IMR-90 (cell line): ENCODE measurements at places on chromosomes 2 and 18. TPM values are rescaled to one million over a fixed set of nuclear protein-coding genes. Genes with fewer than 3 reads are reported as not detected.

DNA sequence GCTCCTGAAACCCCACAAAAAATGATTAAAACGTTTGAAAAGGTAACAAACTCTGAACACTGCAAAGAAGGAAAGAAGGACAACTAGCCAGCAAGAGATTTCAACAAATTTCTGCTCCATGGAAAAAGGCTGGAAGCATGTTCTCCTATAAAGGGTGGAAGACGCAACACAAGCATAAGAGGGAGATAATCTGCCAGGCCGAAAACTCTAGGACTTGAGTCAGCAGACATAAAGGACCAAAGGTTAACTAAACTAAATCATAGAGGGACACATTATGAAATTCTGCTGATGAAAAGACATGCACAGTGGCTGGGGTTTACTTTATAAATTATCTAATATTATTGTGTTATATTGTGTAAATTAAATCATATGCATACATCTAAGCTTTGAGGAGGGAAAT, 6.8 kb downstream of the NPHP1 start:
- no peak overlapping the region for H3K27ac ChIP-seq
- no peaks in the 10 kb centered on the region for H3K27me3 ChIP-seq
- no peaks in the 10 kb centered on the region for H3K4me1 ChIP-seq
- H3K4me3 ChIP-seq, result no peak overlapping the region
- H3K36me3 ChIP-seq, result no peaks in the 10 kb centered on the region
- no peak for DNase-seq

DNA sequence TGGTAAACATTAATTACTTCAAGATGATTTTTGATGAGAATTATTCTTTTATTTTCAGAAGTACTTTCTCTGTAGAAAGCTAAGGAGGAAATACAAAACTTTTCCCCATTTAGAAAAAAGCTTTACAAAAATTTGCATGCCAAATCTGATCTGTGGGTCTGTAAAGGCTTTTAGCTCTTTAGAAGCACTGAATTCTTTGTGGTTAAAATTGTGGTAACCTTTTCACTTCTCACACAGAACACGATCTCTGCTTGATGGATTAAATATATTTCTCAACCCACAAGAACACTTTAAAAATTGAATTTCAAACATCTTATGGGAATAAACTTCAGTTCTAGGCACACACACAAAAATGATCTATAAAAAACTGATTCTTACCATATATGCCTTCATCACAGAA, 63.7 kb downstream of the VIL1 start:
- no peaks in the 10 kb centered on the region for H3K27me3 ChIP-seq
- H3K4me1 ChIP-seq, result no peaks in the 10 kb centered on the region
- H3K36me3 ChIP-seq, result peaks cover 5% of the 10 kb centered on the region; the same call in 1 of the 2 replicates
- no peak overlapping the region for H3K27ac ChIP-seq

Gene CIB4
- not detected in 2 replicates for total RNA-seq

GRCh38 chr18:71505526-71505925, 1038.6 kb downstream of the CBLN2 start:
- H3K36me3 ChIP-seq, result no peaks in the 10 kb centered on the region
- no peaks in the 10 kb centered on the region for H3K4me1 ChIP-seq
- H3K4me3 ChIP-seq, result no peak overlapping the region
- no peaks in the 10 kb centered on the region for H3K27me3 ChIP-seq

- H3K27me3 ChIP-seq, result no peaks in the 10 kb centered on the region
- no peak overlapping the region for H3K27ac ChIP-seq
- no peak for DNase-seq
- no peaks in the 10 kb centered on the region for H3K36me3 ChIP-seq
- H3K4me3 ChIP-seq, result no peak overlapping the region
These were observed 226.7 kb downstream of the ERBB4 start for GRCh38 chr2:212311807-212312404.

GRCh38 chr2:202135091-202135874, 62.2 kb downstream of the KIAA2012 start:
- H3K4me3 ChIP-seq, result no peak overlapping the region
- H3K27ac ChIP-seq, result peak overlapping the region; percentile 42
- H3K4me1 ChIP-seq, result peaks cover 20% of the 10 kb centered on the region
- H3K36me3 ChIP-seq, result no peaks in the 10 kb centered on the region

Gene ASAP2
- total RNA-seq, result 19.7 and 26.9 TPM in 2 replicates

GRCh38 chr2:19288291-19288690, 70.1 kb downstream of the OSR1 start:
- H3K27me3 ChIP-seq, result no peaks in the 10 kb centered on the region
- no peaks in the 10 kb centered on the region for H3K36me3 ChIP-seq
- H3K4me3 ChIP-seq, result no peak overlapping the region
- DNase-seq, result no peak

DNA sequence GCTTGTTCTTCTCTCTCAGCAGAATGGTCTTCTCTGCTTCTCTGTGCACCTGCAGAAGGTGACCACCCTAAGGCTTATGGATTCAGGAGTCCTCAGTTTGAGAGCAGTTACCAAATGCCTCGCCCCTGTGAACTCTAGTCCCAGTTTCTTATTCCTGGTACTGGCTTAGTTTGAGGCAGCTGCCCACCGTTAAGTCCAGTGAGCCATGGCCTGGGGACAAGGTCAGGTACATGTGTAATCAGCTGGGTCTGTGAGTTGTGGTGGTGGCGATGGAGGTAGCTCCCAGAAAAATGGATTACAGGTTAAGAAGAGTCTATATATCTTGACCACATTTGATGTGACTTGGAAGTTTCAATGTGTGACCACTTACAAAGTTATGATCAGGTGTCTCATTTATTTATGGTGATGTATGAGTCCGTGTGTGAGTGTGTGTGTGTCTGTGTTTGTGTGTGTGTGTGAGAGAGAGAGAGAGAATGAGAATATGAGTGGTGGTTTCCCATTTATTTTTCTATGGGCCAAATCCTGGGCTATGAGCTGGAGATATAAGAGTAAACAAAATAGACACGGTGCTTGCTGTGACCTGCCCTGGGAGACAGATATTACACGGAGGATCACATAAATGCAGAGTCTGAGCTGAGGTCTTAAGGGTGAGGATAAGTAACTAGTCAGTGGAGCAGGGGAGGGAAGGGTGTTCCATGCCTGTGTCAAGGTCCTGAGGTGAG, 13.0 kb upstream of the IL1RN start:
- no peaks in the 10 kb centered on the region for H3K4me1 ChIP-seq
- H3K27me3 ChIP-seq, result peaks cover 10% of the 10 kb centered on the region; the same call in 1 of the 2 replicates
- no peak overlapping the region for H3K27ac ChIP-seq

- H3K27me3 ChIP-seq, result no peaks in the 10 kb centered on the region
- H3K4me3 ChIP-seq, result no peak overlapping the region
- no peak overlapping the region for H3K27ac ChIP-seq
These were observed 54.0 kb downstream of the ERBB4 start for GRCh38 chr2:212484563-212485080.

DNA sequence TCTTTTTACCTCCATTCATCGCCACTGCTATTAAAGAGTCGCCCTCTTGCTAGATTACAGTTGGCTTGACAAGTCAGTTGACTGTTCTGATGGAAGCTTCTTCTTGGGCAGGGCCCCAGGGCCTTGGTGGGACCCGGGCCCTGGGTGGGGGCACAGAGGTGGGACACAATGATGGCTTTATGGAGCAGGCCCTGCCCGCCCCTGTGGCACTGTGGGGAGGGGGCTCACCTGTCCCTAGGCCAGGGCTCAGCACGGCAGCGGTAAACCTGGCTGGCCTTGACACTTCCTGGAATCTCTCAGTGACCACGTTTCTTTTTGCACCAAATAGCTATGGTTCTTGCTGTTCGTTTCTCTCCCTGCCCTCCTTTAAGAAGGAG, 4.9 kb upstream of the HS6ST1 start:
- no peaks in the 10 kb centered on the region for H3K36me3 ChIP-seq
- H3K27me3 ChIP-seq, result no peaks in the 10 kb centered on the region
- H3K27ac ChIP-seq, result no peak overlapping the region
- DNase-seq, result no peak

- H3K27me3 ChIP-seq, result no peaks in the 10 kb centered on the region
- no peaks in the 10 kb centered on the region for H3K4me1 ChIP-seq
- peak; percentile 1 for DNase-seq
These were observed 23.9 kb downstream of the COL4A3 start for GRCh38 chr2:227188292-227188691.

- peaks cover 21% of the 10 kb centered on the region for H3K27me3 ChIP-seq
- no peak overlapping the region for H3K27ac ChIP-seq
- no peak for DNase-seq
- no peaks in the 10 kb centered on the region for H3K36me3 ChIP-seq
- H3K4me1 ChIP-seq, result peaks cover 5% of the 10 kb centered on the region
These were observed 124.8 kb upstream of the SIX2 start for GRCh38 chr2:45134014-45134413.

GRCh38 chr2:157787364-157787938, 88.7 kb downstream of the ACVR1 start:
- DNase-seq, result no peak
- H3K36me3 ChIP-seq, result 0 out of 2 replicates have a peak, but pooled peaks cover 4% of the 10 kb centered on the region
- no peak overlapping the region for H3K27ac ChIP-seq
- H3K4me3 ChIP-seq, result no peak overlapping the region

GRCh38 chr2:216448829-216449228, 36.5 kb downstream of the SMARCAL1 start:
- H3K4me1 ChIP-seq, result no peaks in the 10 kb centered on the region
- no peak overlapping the region for H3K27ac ChIP-seq
- H3K36me3 ChIP-seq, result peaks cover 41% of the 10 kb centered on the region
- H3K27me3 ChIP-seq, result no peaks in the 10 kb centered on the region

DNA sequence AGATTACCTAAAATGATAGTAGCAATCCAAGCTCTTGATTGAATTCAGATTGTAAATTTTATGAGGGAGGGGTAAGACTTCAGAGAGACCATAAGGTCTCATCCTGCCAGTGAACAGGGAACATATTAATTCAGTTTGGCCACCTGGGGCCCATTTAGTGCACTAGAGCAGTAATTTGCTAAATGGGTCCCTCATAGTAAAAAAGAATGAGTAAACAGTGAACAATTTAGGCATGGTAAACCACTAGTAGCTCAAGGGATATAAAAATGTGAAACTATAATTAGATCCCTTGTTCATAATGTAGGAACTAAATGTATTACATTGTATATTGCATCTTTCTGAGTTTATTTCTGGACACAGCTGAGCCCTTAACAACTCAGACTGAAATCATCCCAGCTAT, 4.9 kb upstream of the PHLPP1 start:
- peak; percentile 33 for DNase-seq
- H3K27ac ChIP-seq, result no peak overlapping the region
- H3K4me3 ChIP-seq, result no peak overlapping the region
- peaks cover 3% of the 10 kb centered on the region; the same call in 1 of the 2 replicates for H3K27me3 ChIP-seq
- H3K4me1 ChIP-seq, result peaks cover 5% of the 10 kb centered on the region; the same call in 1 of the 2 replicates
- H3K36me3 ChIP-seq, result no peaks in the 10 kb centered on the region

DNA sequence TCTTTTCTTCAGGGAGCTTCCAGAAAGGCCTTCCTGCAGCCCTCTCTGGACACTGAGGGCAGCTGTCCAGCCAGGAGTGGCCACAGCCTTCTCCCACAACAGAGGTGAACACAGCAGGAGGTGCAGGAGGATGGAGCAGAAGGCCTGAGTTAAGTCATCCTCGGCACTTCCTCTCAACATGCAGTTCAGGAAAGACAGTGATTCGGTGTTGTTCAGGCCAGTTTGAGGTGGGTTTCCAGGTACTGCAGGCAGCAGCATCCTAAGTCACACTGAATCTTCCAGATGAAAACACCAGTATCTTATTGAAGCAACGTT, 225.3 kb upstream of the PXDN start:
- no peak overlapping the region for H3K27ac ChIP-seq
- no peak overlapping the region for H3K4me3 ChIP-seq
- H3K36me3 ChIP-seq, result no peaks in the 10 kb centered on the region
- no peaks in the 10 kb centered on the region for H3K4me1 ChIP-seq

GRCh38 chr2:231334179-231334930, 61.2 kb upstream of the B3GNT7 start:
- no peak for DNase-seq
- H3K4me1 ChIP-seq, result no peaks in the 10 kb centered on the region
- peaks cover 38% of the 10 kb centered on the region for H3K36me3 ChIP-seq
- H3K4me3 ChIP-seq, result no peak overlapping the region
- no peak overlapping the region for H3K27ac ChIP-seq
- no peaks in the 10 kb centered on the region for H3K27me3 ChIP-seq

- peaks cover 10% of the 10 kb centered on the region for H3K4me1 ChIP-seq
- no peak overlapping the region for H3K4me3 ChIP-seq
These were observed 133.3 kb downstream of the CDH2 start for GRCh38 chr18:28043631-28044030.

Gene SETBP1
- 0.28 and 0.36 TPM in 2 replicates for total RNA-seq

DNA sequence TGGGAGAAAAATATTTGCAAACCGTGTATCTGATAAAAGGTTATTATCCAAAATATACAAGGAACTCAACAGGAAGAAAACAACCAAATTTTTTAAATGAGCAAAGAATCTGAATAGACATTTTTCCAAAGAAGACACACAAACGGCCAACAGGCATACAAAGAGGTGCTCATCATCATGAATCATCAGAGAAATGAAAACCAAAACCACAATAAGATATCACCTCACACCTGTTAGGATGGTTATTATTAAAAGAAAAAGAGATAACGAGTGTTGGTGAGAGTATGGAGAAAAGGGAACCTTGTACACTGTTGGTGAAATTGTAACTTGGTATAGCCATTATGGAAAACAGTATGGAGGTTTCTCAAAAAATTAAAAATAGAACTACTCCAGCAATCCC, 463.3 kb downstream of the IRS1 start:
- no peak for DNase-seq
- no peak overlapping the region for H3K4me3 ChIP-seq
- H3K4me1 ChIP-seq, result peaks cover 2% of the 10 kb centered on the region
- no peaks in the 10 kb centered on the region for H3K36me3 ChIP-seq

DNA sequence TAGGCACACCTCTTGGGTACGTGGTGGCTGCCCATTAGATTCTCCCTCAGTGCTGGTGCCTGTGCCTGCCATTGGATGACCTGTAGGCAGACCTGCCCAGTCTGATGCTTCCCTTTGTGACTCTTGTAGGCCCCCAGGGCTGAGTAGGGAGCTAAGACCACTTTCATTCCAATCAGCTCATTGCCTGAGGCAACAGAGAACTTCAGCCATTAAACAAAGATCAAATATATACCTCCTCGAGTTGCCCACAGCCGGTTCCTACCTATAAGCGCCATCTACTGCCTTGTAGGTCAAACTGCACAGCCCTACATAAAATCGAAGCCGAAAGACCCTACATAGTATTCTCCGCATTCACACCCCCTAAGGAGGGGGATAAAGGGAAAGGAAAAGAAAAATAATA, 184.6 kb downstream of the ETAA1 start:
- no peak overlapping the region for H3K4me3 ChIP-seq
- DNase-seq, result no peak
- H3K27ac ChIP-seq, result no peak overlapping the region
- H3K27me3 ChIP-seq, result no peaks in the 10 kb centered on the region
- no peaks in the 10 kb centered on the region for H3K36me3 ChIP-seq

GRCh38 chr2:105130546-105130945, 92.7 kb downstream of the MRPS9 start:
- no peak for DNase-seq
- peaks cover 7% of the 10 kb centered on the region; the same call in 1 of the 2 replicates for H3K27me3 ChIP-seq
- H3K36me3 ChIP-seq, result no peaks in the 10 kb centered on the region
- H3K27ac ChIP-seq, result no peak overlapping the region
- no peaks in the 10 kb centered on the region for H3K4me1 ChIP-seq

DNA sequence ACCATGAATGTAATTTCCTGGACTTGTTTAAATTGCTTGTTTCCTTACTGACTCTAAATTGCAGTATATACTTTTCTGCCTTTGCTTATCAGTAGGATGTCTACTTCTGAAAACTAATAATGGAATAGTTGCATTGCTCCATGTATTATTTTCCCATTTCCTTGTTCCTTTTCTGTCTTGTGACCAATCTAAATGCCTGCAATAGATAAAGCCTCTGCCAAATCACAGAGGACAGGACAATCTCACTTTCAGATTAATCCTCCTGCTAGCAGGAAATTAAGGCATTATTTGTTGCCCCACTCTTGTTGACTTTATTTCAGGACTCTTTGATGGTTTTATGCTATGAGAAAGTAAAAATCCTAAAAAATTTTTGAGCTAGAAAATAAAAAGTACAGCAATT, 4.7 kb upstream of the ESCO1 start:
- no peak overlapping the region for H3K4me3 ChIP-seq
- 0 out of 2 replicates have a peak, but pooled peaks cover 3% of the 10 kb centered on the region for H3K4me1 ChIP-seq
- H3K27me3 ChIP-seq, result no peaks in the 10 kb centered on the region
- H3K27ac ChIP-seq, result no peak overlapping the region
- H3K36me3 ChIP-seq, result no peaks in the 10 kb centered on the region
- DNase-seq, result no peak
